Activated T-helper 1 cell treated with Interleukin-2 at 50 U/mL for 16 hours (primary cell): ENCODE measurements at places on chromosomes 2 and 18.

DNA sequence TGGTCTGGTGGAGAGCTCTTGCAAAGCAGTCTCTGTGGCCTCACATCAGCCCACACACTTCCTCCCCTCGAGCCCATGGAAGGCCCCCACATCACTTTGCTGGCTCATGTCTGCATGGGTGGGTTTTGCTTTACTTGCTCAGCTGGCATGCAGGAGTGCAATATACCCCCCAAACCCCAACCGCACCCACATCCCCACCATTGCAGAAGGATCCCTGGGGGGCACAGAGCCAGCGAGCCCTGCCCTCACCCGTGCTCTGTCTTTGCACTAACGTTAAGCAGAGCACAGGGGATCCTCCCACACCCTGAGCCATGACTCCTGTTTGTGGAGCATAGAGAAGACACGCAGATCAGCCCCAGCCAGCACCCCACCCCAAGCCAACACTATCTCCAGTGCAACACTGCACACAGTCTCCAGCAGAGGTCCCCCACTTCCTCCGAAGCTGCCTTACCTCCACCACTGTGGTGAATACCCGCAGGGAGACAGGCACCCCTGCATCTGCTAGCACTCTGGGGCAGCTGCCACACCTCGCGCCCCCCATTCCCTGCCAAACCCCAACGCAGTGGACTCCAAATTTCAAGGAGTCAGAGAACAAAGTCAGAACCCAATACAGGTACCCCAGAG, 177.8 kb upstream of the RGPD4 start:
- no peak for DNase-seq

DNA sequence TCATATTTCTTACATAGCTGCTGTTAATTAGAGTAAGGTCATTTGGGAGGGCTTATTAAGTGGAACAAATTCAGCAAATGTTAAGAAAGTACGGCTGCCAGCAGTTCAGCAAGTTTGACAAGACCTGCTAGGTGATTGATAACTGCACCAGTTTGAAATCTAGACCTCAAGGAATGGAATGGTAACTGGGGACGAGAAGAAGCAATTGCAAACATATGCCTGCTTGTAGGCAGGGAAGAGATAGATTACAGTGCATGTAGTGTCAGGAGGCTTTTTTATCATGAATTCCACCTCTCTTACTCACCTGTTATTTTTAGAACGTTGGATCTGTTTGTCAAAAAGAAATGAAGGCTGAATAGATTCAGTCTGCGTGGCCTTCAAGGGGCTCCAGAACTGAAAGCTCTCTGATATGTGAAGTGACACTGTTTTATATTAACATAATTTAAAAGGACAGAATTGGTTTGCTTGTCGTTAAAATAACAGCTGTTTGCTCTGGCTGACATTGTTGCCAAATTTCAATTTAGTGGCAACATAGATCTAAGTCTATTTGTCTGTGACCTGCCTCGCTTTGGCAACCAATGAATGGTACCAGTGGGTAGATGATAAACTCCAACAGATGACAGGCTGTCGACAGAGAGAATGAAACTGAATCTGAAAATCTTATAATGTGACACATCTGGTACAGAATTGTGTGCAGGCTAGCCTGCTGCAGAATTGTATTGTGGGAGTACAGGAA, 199.3 kb downstream of the ZNF407 start:
- no peak for DNase-seq

DNA sequence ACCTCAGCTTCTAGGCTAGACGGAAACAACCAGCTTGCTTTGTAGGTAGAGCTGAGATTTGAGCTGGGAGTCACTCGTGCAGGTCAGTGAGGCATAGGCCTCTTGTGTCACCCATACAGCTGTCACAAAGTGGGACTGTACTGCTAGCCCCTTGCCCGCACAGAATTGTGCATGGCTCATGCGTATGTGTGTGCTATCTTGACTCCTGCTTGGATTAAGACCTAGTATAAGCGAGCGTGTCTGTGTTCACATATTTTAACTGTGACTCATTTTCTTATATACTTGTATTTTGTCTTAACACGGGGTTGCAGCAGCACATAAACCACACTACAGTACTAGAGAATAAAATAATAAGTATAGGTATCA, 20.1 kb downstream of the CEP68 start:
- no peak for DNase-seq

DNA sequence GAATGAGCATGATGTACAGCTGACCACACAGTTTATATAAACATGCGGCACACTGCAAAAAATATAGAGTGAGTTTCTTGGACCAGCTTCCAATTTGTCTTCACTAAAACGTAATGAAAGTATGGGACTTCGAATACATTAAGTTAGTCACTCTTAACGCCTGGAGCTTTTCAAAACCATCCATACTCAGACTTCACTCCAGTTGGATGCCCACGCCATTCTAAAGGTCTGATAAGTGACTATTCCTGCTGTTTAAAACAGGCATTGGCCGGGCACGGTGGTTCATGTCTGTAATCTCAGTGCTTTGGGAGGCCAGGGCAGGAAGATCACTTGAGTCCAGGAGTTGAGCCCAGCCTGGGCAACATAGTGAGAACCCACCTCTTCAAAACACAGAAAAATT, 84.6 kb downstream of the MYL12B start:
- no peak for DNase-seq

- no peak for DNase-seq
These were observed 162.1 kb downstream of the SEPTIN10 start for GRCh38 chr2:109451671-109452070.

DNA sequence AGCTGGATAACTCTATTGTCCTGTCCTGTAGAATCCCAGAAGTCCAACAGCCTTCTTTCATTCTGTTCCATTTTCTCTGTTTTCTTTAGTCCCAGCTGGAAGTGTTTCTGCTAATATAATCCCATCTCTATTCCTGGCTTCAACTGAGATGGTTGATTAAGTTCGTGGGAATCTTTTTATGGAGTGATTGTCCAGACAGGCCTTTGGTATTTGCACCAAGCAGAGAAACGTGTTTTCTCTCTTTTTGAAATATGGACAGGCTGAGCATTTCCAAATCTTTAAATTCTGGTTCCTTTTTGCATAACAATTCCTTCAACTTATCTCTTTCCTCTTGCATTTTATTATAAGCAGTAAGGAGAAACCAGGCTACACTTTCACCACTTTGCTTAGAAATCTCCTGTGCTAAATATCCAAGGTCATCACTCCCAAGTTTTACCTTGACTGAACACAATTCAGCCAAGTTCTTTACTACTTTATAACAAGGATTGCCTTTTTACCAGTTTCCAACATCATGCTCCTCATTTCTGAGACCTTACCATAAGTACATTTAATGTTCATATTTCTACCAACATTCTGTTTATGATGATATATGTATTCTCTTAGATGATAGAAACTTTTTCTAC, 108.8 kb downstream of the ZFP36L2 start:
- DNase-seq, result no peak

DNA sequence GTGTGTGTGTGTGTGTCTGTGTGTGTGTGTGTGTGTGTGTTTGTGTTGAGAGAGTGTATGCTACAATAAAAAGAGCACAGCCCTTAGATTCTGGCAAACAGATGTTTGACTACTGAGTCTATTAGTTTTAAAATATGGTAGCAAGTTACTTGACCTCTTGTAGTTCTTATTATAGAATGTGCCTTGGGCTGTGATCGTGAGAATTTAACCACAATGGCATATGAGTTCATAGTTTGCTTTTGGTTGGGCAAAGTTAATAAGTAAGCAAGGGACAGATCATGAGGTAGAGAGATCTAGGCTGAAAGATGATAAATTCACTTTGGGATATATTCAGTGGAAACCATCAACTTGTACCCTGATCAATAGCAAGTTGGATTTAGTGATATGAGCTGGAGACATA, 334.3 kb upstream of the VWC2L start:
- no peak for DNase-seq

GRCh38 chr2:61785583-61785982, 68.3 kb downstream of the FAM161A start:
- DNase-seq, result no peak

DNA sequence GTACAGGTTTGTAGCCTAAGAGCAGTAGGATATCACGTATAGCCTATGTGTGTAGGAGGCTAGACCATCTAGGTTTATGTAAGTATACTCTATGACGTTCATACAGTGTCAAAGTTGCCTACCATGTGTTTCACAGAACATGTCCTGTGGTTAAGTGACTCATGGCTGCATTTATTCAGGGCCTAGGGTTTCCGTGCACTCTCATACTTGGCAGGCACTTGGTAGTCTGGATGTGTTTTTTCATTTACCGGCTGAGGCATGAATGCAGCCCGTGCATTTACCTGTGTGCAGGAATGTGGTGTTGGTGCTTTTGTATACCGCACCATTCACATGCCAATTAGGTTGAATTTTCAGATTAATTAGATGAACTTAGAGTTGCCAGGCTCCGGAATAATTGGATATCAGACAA, 43.4 kb downstream of the MYL12B start:
- peak; percentile 24 for DNase-seq

GRCh38 chr2:86344404-86344803, 7.0 kb upstream of the REEP1 start:
- DNase-seq, result no peak

- no peak for DNase-seq
These were observed 24.5 kb downstream of the CRACDL start for GRCh38 chr2:98911376-98912154.

DNA sequence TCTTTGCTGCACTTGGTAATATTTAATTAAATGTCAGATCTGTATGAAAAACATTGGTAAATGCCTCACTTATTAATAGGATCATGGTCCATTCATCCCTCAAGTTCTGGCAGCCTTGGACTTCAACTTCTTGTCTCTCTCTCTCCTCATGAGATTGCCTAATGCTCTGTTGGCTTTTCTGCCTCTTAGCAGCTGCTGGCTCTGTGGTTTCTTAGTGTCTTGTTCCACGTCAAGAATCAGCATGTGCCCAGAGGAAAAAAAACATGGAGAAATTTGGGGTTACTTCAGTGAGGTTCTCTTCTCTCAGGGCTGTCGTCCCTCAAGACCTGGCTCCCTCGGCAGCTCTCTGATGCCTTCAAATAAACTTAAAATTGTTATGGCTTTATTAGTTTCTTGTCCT, 75.4 kb downstream of the TAF4B start:
- no peak for DNase-seq

GRCh38 chr2:1752751-1753150, 8.4 kb upstream of the PXDN start:
- no peak for DNase-seq

DNA sequence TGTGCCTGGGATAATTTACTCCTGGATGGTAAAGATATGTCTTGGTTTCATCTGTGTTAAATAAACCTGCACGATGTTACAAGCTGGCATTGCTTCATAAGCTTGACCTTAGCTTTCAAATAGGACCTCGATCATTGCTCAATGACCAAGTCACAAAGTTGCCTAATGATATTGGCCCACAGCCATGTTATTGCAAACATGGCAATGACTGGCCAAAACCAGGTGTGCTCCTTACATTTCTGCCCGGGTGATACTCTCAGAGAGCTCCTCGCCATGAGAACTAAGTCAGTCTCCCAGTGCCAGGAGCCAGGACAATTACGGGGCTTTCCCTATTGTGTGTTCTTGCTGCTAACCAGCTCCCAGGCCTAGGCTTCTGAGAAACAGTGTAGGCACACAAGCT, 72.5 kb upstream of the CYP1B1 start:
- no peak for DNase-seq

GRCh38 chr2:144582651-144583380, 62.9 kb upstream of the ZEB2 start:
- no peak for DNase-seq

GRCh38 chr2:211836409-211836808, 702.2 kb downstream of the ERBB4 start:
- DNase-seq, result no peak

- no peak for DNase-seq
These were observed 171.6 kb downstream of the PIK3C3 start for GRCh38 chr18:42126586-42126985.

DNA sequence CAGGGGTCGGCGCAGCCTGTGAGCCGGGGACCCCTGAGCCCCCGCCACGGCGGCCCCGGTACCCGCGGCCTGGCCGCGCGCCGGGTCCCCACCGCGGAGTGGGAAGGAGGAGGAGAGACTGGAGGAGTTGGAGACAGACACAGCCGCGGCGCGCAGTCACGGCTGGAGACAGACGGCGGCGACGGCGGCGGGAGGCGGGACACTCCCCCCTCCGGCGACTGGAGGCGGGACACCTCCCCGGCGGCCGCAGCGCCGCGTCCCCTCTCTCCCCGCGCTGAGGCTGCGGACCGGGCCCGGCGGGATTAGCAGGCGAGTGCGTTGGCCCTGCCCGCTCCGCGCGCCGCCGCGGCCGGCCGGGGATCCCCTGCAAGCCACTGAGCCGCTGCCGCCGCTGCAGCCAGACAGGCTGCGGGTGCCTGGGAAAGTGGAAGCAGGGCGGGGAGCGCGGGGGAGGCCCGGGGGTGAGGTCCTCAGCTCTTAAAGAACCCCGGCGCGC, 1.0 kb upstream of the LDLRAD4 start:
- DNase-seq, result peak; percentile 36

GRCh38 chr2:238092486-238093035, 7.6 kb upstream of the ESPNL start:
- no peak for DNase-seq
